ENCODE measurements at places on chromosomes 3 and 15.

- DNase-seq, result no peak
These were observed 14.8 kb upstream of the DIPK2A start for GRCh38 chr3:143956838-143957237.

GRCh38 chr3:75015280-75015679 is 400.8 kb upstream of the CNTN3 start:
- DNase-seq, result no peak

- peak; percentile 66 for DNase-seq
These were observed 60.2 kb upstream of the RAB6B start for GRCh38 chr3:133955892-133956291.

DNA sequence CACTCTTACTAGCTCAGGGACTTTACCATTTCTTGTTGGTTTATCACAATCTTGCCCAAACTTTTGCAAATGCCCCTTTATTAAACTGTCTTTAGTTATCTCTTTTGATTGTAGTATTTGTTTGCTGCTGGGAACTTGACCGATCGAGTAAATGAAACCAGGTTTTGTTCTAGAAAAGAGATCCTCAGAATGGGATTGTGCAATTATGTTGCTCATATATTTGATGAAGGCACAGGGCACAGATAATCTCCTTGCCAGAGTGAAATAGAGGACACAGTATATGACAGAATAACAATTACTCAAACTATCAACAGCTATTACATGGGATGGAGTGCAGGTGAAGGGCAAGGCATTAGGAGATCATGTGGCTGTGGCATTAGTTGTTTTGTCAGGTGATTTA is 216.6 kb upstream of the RASGRP1 start:
- DNase-seq, result no peak

DNA sequence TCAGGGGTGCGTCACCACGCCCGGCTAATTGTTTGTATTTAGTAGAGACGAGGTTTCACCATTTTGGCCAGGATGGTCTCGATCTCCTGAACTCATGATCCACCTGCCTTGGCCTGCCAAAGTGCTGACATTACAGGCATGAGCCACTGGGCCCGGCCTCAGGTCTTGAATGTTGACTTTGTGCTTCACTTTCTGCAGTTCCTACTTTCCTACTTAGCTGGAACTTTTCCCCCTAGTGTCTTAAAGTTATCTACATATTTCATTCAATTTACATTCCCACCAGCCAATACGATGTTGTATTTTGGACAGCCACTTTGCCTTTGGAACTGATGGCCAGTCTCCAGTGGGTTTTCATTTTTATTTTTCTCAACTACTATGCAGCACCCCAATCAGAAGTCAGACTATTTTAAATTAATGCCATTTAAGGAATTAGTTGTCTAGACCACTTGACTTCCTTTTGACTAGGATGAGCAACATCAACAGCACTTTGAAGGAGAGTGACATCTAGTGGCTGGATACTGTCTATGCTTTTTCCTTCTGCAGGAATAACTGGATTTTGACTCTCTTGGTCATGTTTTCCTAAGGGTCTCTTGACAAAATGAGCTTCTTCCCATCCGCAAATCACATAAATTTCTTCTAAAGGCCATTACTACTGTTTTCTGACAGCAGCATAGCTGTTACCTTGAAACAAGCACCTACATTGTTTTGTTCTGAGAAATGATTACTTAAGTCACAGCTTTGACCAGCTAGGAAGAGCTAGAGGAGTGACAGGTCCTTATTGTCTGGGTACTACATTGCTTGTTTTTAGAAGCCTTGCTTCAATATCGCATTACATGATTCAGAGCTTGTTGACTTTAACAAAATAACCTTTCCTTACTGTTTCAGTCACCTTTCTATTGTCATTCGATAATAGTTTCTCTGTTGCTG is 140.2 kb downstream of the ITPR1 start:
- DNase-seq, result no peak

DNA sequence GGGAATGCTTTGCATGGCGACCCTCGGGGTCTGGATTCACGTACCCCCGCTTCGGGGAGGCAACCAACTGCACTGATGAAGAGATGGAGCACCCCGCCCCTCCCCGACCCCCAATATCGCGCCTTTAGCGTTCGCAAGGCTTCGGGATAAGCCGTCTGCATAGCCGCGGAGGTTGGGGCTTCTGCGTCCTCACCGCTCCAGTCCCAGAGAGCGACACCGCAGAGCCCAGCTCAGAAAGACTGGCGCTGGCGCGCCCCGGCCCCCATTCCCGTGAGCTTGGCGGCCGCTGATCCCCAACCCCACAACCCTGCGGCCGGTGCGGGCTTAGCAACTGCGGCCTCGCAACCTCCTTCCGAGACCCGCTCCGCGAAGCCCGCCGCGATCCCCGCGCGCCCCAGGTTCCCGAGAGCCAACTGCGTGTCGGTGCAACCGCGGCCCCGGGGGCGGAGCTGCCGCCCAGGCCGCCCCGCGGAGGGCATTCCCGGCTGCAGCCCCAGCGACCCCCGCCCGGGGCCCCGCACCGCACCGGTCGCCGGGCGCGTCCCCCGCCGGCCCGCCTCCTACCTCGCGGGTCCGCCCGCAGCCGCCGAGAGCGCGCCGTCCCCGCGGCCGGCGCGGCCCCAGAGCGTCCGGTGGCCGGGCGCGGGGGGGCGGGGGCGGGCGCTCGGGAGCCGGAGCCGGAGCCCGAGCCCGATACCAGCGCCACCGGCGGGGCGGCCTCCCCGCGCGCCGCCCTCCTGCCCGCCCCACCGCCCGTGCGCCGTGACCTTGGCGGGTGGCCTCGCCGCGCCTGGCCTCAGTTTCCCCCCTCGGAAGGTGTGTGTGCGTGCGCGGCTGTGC is 79.5 kb downstream of the IQSEC1 start:
- no peak for DNase-seq

GRCh38 chr15:49473031-49473430 is 50.0 kb downstream of the FGF7 start:
- DNase-seq, result no peak

GRCh38 chr3:29453284-29454001 is 172.6 kb downstream of the RBMS3 start:
- DNase-seq, result peak; percentile 67

DNA sequence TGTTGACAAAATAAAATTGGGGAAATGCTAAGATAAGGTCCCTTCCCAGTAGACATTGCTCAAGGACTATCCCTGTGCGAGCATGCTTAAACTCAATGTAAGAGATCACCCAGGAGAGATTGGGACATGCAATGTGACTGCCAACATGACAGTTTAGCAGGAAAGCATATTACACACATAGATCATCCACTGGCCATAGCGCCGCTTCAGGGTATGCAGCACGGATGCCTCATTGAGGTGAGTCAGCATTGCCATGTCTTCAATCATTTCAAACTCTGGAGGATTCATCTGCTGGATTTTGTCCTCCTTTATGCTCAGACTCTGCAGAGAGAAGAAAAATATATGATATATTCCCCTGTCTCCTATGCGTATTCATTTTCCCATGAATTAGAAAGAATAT is 8.9 kb downstream of the MYH15 start:
- DNase-seq, result no peak

DNA sequence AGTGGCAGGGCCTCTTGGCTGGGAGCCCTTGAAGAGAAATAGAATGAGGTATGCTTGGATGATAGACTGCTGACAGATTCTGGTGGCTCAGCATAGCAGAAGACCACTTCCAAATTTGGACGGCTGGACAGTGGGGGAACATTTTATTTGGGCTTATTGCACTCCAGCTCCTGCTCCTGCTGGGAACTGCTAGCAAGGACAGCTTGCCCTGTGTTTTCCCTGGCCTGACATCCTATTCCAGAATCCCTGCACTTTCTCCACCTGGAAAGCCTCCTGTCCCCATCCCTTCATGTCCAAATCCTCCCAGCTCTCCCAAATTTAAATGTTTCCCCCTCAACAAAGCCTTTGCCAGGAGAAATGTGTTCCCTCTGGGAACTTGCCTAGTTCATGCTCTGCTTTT is 9.8 kb upstream of the COLQ start:
- no peak for DNase-seq

GRCh38 chr3:130789782-130790322 is 43.2 kb upstream of the PIK3R4 start:
- DNase-seq, result no peak

DNA sequence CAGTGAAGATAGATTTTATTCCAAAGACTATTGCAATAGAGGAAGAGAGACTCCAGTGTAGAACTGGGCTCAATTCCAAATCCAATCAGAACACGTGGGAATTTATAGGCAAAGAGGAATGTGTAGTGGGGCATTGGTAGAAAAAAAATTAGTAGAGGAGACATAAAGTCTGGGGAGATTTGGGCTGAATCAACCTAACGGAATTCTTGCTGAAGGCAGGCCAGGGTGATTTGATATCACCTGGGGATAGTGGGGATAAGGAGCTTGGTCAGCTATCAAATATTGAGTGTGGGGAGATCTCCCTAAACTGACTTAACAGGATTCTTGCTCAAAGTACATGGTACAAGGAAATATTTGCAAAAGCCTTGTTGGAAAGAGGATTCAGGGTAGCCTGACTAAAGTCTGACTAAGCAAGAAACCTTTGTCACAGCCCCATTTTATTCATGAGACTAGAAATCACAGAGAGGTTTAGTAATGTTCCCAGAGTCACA is 29.6 kb downstream of the SST start:
- DNase-seq, result no peak

DNA sequence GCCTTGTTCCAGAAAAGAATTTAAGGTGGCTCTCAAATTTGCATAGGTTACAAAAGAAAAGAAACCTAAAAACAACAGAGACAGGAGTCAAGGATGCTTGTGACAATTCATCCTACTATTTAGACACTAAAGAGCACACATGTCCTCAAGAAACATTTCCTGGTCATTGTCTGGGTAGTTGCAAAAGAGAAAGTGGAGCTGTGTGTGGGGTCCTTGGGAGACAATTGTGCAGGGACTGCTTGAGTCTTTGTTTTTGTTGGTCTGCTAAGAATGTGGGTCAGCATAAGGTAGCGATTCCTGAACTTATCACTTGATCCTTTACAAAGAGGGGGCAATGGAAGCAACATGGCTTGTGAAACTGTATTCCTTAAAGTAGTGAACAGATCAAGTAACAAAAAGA is 185.3 kb downstream of the KCNAB1 start:
- DNase-seq, result no peak

- no peak for DNase-seq
These were observed 27.5 kb downstream of the APBA2 start for GRCh38 chr15:28913171-28913765.
